ENCODE measurements at places on chromosomes 1 and 21. TPM values are rescaled to one million over a fixed set of nuclear protein-coding genes. Genes with fewer than 3 reads are reported as not detected.

- no peak for DNase-seq
Observed at GRCh38 chr1:236117710-236118109, 24.6 kb upstream of the GPR137B start.

DNA sequence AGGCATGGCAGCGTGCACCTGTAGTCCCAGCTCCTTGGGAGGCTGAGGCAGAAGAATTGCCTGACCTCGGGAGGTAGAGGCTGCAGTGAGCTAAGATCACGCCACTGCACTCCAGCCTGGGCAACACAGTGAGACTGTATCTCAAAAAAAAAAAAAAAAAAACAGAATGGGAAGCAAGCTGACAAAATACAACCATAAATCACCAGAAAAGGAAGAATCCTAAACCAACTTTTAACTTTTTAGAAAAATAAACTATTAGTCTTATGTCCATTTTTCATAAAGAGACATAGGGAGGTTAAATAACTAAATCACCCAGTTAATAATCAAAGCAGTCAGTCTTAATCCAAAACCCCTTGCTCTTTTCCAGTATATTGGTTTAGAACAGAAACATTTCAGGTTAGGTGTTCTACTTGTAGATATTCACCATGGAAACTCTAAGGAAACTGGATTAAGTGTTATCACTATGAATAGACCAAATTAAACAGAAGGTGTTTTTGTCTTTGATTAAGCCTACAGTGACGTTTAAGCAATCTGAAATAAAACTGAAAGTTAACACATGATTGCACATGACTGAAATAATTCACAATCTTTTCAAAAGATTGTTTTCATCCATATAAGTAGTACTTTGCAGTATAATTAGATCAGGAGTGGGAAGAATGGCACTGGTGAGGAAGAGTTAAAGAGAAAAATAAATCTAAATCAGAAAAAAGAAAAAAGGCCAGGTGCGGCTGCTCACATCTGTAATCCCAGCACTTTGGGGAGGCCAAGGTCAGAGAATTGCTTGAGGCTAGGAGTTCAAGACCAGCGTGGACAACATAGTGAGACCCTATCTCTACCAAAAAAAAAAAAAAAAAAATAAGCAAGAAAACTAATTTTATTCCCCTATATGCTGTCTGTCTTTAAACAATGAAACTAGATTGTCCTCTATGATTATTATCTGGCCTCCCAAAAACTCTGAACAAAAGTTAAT is 9.6 kb downstream of the CDC42BPA start:
- no peak for DNase-seq

DNA sequence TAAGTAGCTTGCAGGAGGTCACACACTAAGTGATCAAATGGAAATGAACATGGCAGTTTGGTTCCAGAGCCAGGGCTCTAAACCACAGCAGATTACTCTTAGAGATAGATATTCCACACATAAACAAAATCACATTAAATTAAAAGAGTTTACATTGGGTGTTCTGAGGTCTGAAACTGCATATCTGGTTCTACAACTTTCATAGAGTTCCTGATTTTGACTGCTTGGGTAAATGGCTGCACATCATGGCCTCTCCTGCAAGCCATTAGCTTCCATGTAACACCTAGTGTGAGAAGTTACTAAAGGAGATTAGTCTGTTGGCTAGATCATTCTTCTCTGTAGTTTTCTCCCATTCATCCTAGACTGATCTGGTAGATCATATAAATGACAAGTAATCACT is 12.8 kb upstream of the XCL2 start:
- no peak for DNase-seq

DNA sequence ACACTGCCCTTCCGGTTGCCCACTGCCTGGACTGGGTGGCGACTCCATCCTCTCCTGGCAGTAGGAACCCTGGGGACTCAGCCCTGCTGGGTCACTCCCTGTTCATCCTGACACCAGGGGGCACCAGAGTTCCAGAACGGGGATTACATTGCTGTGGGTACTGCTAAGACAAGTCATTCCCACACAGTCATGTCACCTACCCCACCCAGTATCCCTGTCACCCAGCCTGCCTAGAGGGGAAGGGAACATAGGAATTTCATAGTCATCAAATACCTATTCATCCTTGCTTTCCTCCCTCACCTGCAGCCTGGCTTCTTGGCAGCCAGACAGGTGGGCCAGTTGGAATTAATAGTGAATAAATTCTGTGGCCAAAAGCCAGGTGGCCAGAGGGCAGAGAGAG is 9.8 kb upstream of the SFN start:
- DNase-seq: peak; percentile 80

- DNase-seq: no peak
Observed at GRCh38 chr1:177309880-177310279, 139.1 kb downstream of the BRINP2 start.

- no peak for DNase-seq
Observed at GRCh38 chr1:185015631-185016030, 29.7 kb upstream of the RNF2 start.

The ERO1B gene
- 1.7 TPM for total RNA-seq

The MATN1 gene
- 0.56 TPM for total RNA-seq

The NGF gene
- total RNA-seq: 12.5 TPM

The FOXD2 gene
- under 0.01 TPM for total RNA-seq

All from IMR-90 (cell line).